ENCODE measurements at places on chromosomes 7 and 10.

DNA sequence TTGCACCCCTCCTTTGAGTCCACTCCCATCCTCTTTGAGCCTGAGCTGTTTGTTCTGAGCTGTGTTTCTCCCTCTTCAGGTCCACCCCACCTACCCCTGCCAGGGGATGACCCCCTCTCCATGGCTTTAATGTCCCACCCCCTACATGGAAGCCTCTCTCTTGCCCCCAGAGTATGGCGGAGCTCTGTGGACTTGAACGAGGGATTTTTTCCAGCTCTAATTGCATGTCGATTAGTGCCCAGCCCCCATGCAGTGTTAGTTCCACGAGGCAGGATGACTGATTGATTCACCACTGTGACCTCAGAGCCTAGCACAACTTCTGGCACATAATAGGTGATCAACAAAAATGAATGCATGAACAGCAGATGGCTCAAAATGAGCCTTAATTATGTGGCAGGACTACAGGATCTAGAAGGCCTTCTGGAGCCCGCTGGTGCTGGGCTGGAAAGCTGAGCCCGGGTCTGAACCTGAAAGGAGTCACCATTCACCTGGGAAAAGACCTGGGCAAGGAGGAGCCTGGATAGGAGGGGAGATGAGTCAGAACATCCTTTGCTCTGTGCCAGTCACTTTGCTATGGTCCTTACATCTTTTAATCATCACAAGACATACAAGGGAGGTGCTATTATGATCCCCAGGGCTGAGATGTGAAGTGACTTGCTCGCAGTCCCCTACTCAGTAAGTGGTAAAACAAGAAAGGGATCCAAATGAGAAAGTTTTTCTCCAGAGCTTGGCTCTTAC, 17.1 kb upstream of the SLC18A2 start:
- no peak for DNase-seq

GRCh38 chr7:123417580-123417979, 116.8 kb downstream of the IQUB start:
- DNase-seq: no peak

- no peak for DNase-seq
Observed at GRCh38 chr10:96517284-96517683, 3.6 kb upstream of the TLL2 start.

DNA sequence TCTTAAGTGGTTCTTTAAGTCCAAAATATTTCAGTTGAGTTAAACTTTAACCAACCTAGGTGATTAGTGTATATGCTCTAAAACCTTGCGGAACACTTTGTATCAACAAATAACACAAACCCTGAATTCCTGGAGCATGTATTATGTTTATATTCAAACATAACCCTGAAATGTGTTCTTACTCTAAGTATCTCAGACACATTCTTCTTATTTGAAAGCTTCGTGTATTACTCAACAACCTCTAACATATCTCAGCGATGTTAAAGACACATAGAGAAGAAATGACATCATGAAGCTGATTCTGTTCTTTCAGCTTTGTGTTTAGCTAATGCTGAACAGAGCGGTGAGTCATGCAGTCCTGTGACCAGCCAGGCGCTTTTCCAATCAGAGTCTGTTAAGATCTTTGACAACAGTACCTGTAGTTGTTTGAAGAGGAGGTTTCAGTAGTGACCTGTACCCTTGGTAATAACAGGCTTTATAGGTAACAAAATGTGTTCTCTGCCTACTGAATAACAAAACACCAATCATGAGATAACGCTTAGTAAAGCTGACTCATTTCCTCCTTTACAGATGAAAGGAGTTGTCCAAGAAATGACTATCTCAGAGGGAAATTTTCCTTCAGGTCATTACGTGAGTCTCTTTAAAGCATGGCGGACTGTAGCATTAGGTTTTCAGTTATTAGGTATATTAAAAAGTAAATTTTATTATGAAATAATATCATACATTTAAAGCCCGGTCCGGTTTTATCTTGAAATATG, 67.3 kb upstream of the KLF6 start:
- DNase-seq: no peak

DNA sequence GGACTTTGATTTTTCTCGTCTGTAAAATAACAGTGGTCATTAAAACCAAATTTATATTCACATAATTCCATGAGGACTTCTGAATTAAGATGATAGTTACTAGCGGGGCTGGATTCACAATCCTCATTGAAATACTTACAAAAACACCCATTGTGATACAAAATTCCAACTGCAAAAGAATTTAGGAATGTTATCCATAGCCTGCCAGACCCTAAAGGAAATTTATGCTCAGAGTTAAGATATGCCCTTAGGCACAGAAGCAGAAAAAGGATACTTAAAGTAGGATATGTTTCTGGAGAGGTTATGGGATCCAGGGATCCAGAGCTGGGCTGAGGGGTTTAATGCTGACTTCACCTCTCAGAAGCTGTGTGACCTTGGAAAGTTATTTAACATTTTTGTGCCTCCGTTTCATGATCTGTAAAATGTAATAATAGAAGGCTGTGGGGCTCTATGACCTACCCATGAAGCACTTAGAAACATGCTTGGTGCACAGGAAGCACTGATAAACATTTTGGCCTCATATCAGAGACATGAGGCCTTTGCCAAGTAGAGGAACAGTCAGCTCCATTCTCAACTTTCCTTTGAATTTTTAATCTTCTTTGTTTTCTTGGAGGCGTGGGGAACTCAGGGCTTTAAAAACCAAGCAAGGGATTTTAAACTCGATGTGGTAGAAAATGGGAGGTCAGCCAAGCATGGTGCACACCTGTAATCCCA, 744.7 kb downstream of the KCNMA1 start:
- no peak for DNase-seq

DNA sequence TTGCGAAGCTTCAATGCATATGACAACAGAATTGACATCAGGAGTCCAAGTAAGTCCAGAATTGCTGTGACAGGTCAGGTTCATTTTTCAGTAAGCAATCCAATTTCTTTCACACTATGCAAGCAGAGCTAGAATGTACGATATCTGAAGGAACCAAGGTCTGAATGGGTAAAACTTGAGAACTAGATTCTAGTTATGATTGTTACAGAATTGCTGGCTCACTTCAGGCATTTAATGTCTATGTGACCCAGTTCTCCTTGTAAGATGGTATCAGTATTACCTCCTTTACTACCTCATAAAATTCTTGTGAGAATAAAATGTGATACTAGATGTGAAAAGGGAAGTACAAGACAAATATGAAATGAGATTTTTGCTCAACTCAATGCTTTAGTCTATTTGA, 159.6 kb downstream of the GPR158 start:
- DNase-seq: no peak

- DNase-seq: no peak
Observed at GRCh38 chr10:99740260-99740659, 8.2 kb downstream of the CUTC start.
